ENCODE measurements at places on chromosomes 11 and 22.

DNA sequence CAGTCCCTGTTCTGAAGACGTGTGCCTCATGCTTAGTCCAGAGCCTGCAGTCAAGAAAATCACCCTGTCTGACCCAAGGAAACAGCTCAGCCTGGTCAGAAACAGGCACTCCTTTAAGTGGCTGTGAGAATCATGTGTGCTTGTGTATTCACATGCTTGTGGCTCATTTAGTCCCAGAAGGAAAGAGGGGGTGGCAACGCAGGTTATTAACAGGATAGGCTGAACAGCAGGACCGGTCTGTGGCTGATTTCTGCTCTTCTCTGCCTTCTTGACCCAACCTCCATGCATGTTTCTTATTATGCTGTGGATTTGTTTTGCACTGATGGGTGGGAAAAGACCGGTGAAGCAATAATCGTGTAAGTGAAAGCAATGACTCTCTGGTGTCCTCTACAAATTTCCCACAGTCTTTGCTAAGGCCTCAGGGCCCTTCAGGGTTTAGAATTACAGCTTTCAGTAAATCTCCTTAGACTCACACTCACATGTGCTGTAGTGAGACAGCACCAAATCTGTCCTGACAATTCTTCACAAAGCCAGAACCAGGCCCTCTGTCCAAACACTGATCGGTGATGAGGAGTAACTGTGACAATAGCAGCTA is 288.1 kb downstream of the ETS1 start:
- DNase-seq, result no peak

- DNase-seq, result no peak
Measured at GRCh38 chr11:10573028-10573427, 4.6 kb upstream of the LYVE1 start.

GRCh38 chr11:79439410-79439885 is 1.4 kb downstream of the TENM4 start:
- DNase-seq, result no peak

- no peak for DNase-seq
Measured at GRCh38 chr11:60357771-60358170, 20.6 kb upstream of the MS4A7 start.

- no peak for DNase-seq
Measured at GRCh38 chr11:125222494-125222893, 57.9 kb downstream of the PKNOX2 start.

- DNase-seq, result peak; percentile 90
Measured at GRCh38 chr11:128830290-128831173, 36.6 kb downstream of the KCNJ1 start.

DNA sequence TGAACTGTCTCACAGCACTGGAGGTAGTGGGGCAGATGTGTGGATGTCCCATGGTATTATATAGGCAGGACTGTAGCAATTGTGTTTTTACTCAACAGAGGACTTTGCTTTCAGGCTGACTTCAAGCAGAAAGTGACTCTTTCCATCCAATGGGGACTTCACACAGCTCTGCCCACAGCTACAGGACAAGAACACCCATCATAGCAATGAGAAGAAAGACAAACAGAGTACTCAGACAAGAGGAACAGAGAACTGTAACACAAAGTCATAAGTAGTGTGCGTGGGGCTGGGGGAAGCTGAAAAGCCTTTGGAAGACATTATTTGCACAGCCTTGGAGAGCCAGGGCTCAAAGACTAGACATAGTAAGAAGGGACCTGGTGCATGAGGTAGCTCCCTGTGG is 70.3 kb downstream of the CCDC81 start:
- no peak for DNase-seq

DNA sequence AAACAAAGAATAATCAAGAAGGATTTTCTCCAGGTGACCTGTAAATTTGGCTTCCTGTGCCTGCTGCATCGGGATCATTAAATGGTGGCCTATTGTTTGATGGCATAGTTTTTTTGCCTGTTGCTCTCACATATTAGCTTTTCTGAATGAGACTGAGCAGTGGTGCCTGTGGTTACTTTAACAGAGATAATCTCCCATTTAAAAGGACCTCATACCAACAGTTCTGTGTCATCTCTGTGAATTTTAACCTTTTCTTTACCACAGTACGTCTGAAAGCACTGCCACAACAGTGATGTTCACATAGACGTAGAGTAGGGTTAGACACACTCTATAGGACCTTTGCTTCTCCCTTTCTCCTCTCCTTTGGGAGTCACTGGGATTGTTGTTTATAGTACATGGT is 22.9 kb upstream of the RCE1 start:
- no peak for DNase-seq

DNA sequence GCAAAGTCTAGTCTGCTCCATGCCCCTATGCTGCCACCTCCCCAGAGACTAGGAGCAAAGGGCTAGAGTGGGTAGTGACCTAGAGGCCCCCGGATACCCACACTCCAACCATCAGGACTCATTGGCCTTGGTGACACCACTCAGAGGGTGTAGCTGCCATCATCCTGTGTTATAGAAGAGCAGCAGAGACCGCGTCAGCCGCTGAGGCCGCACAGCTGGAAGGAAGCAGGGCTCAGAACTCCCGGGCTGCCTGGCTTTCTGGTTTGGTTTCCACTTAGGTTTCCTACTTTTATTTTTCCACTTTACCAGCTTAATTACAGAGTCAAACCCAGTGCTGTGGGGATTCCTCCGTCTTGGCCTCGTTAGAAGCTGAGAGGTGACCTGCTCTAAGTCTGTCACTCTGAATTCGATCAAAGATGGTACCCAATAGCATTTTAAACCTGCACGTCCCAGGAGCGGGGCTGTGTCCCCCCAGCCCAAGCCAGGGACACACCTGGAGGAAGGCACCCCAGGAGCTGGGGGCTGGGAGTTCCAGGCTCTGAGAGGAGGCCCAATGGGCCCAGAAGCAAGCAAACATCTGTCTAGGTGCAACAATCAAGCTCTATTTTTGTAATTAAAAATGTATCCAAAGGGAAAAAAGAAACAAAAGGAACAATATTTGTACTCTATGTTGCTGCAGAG is 2.1 kb upstream of the CDKN1C start:
- DNase-seq, result no peak

DNA sequence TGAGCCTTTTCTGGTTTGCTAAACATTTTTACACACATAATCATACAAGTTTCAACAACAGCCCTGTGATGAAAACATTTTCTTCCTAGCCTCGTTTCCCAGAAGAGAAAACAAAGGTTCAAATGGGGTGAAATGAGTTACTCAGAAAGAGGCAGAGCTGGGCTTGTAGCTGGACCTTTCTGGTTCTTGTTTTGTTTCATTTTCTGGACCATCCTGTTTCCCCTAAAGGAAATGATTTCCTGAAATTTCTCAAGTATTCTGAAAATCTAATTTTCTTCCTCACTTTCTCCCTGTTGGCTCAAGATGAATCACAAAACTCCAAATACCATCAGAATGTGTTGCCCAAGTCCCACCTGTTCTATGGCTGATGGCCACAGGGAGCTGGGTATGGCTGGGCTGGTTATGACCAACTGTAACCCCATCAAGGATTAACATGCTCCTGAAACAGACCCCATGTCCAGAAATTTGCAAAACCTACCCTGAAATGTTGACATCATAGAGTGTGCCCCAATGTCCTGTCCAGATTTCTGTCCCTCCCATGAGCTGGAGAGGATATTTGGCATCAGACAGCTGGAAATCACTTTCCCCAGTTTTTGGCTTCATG is 6.7 kb upstream of the APOL4 start:
- no peak for DNase-seq

GRCh38 chr22:44364751-44365130 is 52.0 kb upstream of the SHISAL1 start:
- no peak for DNase-seq

DNA sequence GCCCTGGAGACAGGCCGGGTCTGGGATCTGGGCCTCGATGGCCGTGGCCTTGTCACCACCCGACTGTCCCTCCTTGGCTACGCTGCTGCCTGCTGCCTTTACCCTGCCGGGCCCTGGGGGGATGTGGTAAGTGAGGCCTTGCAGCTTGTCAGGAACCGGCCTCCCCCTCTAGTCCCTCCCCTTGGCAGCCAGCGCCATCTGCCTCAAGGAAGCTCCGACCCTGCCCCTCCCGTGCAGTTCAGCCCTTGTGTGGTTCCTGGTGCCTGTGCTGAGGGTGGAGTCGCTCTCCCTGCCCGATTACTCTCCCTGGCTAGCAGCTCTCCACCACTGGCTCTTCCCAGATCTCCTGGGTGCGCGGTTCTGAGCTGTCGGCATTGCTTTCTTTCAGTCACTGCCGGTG is 33.7 kb downstream of the CTTN start:
- DNase-seq, result peak; percentile 2

GRCh38 chr11:2577031-2577990 is 122.5 kb downstream of the KCNQ1OT1 start:
- DNase-seq, result no peak

DNA sequence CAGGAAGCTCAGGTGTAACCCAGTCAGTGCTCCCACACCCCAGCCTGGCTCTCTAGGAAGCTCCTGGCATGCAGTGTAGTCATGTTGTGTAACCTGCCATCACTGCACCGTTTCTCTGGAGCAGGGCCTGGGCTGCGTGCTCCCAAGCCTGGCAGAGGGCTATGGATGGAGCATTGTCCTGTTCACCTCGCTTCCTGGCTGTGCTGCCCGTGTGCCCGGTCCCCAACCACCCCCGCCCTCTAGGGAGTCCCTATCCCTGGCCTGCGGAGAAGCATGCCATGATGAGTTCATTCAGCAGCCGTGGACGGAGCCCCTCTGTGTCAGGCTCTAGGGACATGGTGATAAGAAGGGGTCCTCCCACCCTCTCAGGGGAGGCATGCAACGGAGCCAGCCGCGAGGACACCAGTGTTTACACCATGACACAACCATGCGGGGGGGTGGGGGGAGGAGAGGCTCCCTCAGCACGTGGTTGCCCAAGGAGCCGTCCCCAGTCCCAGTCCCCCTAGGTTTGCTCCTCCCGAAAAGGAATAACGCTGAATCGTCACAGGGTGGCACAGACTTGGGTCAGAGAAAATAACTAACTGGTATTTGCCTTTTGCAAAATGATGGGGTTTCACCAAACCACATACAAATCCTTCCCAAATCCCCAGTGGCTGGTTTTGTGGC is 73.1 kb downstream of the FBLN1 start:
- DNase-seq, result no peak

DNA sequence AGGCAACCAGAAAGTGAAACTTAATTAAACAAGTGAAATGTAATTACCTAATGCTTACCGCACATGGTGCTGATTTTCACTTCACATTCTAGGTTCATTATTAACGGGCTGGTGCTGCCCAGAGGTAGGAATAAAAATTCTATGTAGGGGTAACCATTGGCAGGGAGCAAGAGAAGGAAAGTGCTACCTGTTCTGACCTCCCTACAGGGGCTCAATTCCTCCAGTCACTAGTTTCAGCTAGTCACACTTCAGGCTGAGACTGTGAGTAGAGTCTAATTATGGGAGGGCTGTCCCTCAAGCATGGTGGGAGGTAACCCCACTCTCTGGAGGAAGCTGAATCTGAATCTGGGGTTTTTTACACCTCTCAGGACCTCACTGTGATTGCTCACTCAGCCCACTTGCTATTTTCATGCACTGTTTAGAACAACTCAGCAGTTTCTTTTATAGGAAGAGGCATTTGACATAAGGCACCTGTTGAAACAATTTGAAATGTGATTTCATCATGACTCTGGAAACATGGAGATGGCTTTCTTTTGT is 75.4 kb downstream of the MAML2 start:
- no peak for DNase-seq

DNA sequence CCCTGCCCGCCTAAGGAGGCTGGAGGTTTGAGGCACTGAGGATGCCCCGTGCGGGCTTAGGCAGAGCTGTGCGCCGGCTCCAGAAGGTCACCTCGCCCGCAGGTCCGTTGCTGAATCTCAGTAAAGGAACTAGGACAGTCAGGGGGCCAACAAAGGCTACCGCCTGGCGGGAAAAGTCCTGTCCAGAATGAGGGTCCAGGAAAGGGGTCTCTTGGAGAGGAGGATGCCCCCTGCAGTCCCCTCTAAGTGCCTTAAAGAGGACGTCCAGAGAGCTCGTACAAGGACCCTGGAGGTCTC is 548 bp downstream of the PVALB start:
- DNase-seq, result no peak

DNA sequence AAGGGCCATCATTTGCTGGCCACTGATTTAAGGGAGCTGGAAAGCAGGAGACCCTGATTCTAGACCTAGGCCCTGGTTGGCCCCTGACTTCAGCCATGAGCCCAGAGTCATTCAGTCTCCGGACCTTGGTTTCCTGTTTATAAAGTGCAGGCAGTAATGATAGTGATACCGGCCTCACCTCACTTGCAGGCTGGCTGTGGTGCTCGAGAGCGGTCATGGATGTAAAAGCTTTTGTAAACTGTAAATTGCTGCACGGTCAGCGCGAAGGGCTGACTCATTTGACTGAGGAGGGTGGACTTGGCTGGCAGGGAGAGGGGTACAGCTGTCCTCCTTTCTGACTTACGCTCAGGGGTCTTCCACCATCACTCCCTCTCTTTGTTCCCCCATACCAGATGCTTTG is 37.4 kb downstream of the FBLN1 start:
- DNase-seq, result no peak

GRCh38 chr11:120186456-120186773 is 24.4 kb upstream of the OAF start:
- DNase-seq, result no peak

- no peak for DNase-seq
Measured at GRCh38 chr11:67320011-67320410, 16.7 kb downstream of the SSH3 start.

GRCh38 chr11:19803506-19803998 is 90.9 kb downstream of the NAV2 start:
- no peak for DNase-seq

- no peak for DNase-seq
Measured at GRCh38 chr11:61023086-61023965, 51.8 kb downstream of the CD6 start.

DNA sequence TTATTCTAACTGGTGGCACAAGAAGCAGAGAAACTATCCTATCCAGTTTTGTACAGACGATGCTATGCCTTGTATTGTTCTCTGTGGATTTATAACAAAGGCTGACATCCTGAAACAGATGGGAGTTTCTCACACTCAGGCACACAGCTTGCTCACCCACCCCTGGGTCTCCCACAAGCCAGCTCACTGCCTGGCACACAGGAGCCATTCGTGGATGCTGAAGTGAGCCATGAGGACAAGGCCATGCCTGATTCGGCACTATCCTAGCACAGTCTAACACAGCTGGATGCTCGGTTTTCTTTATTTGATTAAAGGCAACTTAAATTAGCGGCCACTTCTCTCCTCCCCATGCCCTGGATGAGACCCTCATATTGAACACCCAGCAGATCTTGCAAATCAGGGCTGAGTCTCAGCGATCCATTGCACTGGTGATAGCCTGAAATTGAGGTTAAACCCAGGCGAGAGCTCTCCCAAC is 25.7 kb upstream of the TMPRSS4 start:
- no peak for DNase-seq

GRCh38 chr22:47090591-47091245 is 328.3 kb downstream of the TBC1D22A start:
- DNase-seq, result no peak

DNA sequence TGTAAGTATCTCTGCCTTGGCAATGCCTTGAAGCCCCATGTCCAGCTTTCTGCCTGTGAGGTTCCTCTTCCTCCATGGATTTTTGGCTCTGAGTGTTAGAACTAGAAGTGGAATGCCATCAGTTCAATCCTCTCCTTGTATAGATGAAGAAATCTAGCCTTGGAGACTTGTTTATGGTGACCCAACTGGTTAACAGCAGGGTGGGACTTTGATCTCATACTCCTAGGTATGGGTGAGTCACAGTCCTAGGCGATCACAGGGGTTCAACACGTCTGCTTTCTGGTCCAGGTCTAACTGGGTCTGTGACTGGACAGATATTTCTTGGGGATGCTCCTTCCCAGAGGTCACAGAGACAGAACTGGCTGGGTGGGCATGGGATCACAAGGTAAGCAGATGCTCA is 9.2 kb upstream of the MTFP1 start:
- no peak for DNase-seq

- DNase-seq, result no peak
Measured at GRCh38 chr11:27688076-27688475, 12.2 kb downstream of the BDNF start.

All from Kasumi-1 (cell line).